ENCODE measurements at places on chromosomes 3 and 15. TPM values are rescaled to one million over a fixed set of nuclear protein-coding genes. Genes with fewer than 3 reads are reported as not detected.

- no peak for DNase-seq
These were observed 11.2 kb downstream of the CBLB start for GRCh38 chr3:105857601-105858000.

The MEGF11 gene
- total RNA-seq = 0.73 TPM

- no peak for DNase-seq
These were observed 211.4 kb downstream of the IL5RA start for GRCh38 chr3:2898591-2899353.

DNA sequence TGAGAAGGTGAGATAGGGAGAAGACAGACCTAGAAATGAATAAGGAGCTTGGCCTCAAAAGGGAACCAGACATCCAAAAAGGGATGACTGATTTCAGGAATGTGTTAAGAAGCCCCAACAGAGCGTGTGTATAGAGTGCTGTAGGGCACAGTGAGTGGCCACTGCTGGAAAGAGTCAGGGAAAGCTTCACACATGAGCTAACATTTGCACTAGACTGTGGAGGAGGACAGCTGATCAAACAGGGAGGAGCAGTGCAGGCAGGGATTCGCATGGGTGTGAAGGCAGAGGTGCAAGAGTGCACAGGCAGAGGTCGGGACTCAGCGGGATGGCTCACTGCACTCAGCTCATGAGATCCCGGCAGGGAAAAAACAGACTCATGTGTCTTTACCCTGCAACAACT lies 61.8 kb downstream of the NPTN start:
- no peak for DNase-seq

- no peak for DNase-seq
These were observed 141.5 kb downstream of the PLOD2 start for GRCh38 chr3:146019508-146019907.
